ENCODE measurements at places on chromosomes 5 and 9.

- no peak for DNase-seq
Observed at GRCh38 chr5:167063788-167064187, 1227.7 kb upstream of the WWC1 start.

DNA sequence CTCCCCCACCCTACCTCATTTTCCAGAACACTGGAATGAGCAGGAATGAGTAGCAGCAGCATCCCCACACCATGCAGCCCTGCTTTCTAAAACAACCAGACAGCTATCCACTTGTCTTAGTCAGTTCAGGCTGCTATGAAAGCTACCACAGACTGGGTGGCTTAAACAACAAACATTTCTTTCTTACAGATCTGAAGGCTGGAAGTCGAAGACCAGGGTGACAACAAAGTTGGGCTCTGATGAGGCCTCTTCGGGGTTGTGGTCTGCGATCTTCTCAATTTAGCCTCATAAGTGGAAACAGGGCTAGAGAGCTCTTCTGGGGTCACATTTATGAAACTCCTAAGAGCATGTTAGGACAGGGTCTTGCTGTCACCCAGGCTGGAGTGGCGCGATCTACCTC, 38.9 kb downstream of the LPAR1 start:
- DNase-seq = no peak

GRCh38 chr9:105143136-105143430, 101.4 kb upstream of the SLC44A1 start:
- no peak for DNase-seq

DNA sequence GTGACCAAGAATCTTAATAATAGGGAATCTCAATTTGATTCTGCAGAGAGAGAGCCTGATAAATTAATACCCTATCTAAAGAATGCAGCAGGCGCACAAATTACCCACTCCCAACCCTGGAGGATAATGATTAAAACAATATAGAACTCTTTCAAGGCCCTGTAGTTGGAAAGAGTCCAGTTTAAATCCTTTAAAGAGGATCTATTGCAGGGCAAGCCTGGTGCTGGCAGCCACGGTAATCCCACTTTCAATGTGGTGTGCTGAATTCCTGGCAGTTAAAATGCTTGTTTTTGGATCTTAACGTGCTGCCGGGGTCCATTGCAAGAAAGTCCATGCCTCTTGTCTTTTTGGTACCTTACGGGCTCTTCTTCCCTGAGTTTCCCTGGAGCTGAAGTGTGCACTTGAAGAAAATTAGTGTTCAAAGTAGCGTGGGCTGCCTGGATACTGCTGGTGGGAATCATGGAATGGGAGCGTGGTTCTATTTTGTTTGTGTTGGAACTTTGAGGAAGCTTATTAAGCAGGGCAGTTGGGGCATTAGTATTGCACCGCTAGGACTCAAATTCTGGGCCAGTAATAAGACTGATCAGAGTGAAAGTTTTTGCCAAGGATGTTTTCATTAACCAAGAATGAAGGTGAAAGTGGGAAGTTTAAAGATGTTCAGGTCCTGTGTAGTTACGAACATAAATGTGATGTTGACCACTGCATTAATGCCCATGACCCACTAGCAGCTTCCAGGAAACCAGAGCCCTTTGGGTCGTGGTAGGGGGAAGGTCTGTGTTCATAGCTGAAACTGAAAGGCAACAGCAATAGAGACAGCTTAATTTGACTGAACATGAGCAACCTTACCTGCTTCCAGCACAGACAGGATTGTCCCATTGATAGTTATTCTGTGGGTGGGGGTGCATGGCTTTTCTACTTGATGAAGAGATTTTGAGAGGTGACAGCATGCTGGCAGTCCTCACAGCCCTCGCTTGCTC, 20.8 kb downstream of the MARCHF6 start:
- DNase-seq = no peak

GRCh38 chr5:135703016-135703550, 124.3 kb upstream of the CXCL14 start:
- DNase-seq = no peak
